ENCODE measurements at places on chromosomes 4 and X.

DNA sequence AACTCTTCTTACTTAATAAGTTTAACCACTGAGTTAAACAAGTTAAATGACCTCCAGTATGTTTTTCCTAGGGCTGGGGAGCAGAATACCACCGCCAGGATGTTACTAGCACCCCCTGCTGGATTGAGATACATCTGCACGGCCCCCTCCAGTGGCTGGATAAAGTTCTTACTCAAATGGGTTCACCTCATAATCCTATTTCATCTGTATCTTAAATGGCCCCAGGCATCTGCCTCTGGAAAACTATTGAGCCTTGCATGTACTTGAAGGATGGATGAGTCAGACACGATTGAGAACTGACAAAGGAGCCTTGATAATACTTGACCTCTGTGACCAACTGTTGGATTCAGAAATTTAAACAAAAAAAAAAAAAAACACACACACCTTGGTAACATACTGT, 61.5 kb upstream of the MMAA start:
- DNase-seq, result peak; percentile 63

GRCh38 chrX:51395810-51396728, 63.4 kb downstream of the NUDT10 start:
- DNase-seq, result no peak

DNA sequence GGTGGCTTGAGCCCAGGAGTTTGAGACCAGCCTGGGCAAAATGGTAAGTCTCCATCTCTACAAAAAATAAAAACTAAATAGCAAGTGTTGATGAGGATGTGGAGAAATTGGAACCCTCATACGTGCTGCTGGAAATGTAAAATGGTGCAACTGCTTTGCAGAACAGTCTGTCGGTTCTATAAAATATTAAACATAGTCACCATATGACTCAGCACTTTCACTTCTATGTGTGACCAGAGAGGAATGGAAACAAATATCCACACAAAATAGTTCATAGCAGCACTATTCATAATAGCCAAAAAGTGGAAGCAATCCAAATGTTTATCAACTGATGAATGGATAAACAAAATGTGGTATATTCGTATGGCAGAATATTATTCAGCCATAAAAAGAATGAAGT, 60.8 kb upstream of the FMR1 start:
- DNase-seq, result no peak

- no peak for DNase-seq
Observed at GRCh38 chr4:81442484-81443085, 29.1 kb downstream of the RASGEF1B start.

Measured in Right ventricle myocardium inferior (tissue), 1 donor.